ENCODE measurements at places on chromosomes 13 and 19.

GRCh38 chr19:46413262-46414031, at the start of gene CCDC8:
Gene CCDC8, minus strand, starts transcription at chr19:46413564. Its CDS starts 754 bp downstream, at chr19:46412810.
- DNase-seq: peak; percentile 39

DNA sequence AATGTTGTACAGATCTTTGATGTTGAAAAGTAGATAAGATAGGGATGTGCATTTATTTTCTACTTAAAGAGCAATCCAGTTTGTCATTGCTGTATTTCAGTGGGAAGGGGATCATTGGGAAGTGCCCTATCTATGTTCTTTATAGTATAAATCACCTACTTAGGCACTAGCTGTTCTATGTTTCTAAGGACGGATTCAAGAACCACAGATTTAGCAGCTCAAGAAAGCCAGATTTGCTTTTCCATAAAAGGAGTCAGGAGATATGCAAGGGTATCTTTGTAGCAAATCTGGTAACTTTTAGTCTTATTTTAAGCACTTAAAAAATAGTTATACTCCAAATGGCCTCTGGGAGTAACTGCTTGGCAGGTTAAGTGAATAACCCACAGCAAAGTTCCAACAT, 23.7 kb downstream of the DCLK1 start:
- peak; percentile 18 for DNase-seq

- no peak for DNase-seq
Observed at GRCh38 chr19:55034751-55035150, 3.3 kb downstream of the GP6 start.

DNA sequence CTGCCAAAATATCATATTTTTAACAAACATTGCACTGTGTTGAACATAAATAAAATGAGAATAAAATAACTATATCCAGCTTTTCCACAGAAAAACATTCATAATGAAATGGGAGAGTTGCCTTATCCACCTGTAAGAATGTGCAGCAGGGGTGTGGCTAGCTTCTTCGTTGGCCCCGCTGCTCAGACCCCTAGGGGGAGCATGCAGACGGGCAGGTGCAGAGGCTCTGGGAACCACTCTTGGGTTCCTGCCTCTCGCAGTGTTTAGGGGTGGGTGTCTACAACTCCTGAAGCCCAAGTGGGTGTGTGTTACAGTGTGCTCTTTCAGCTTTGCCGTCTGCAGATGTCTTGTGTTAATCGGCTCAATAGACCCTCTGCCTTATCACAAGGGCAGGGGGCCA, 121.7 kb downstream of the SLITRK5 start:
- DNase-seq: no peak

DNA sequence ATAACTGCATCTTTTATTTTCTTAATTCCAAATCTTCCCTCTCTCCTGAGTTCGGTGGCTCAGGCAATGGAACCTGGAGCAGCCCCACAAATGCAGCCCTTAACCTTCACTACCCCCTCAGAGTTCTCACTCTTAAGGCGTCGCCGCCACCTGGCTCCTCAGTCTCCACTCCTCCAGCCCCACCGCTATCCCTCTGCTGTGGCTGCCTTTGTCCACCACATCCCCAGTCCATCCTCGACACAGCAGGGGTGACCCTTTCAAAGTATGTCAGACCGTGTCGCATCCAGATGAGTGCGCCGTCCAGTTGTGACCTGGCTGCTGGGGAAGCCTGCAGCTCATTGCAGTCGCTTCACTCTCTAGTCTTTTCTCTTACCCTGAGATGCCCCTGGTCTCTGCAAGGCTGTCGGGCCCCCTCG, 1.0 kb downstream of the SPPL2B start:
- no peak for DNase-seq

- peak; percentile 2 for DNase-seq
Observed at GRCh38 chr19:3404324-3405260, 38.2 kb downstream of the NFIC start.

- no peak for DNase-seq
Observed at GRCh38 chr13:112647256-112647655, 42.6 kb upstream of the ATP11A start.

- DNase-seq: no peak
Observed at GRCh38 chr13:113367020-113367560, 3.2 kb upstream of the GRTP1 start.

GRCh38 chr13:109152941-109153340, 523.5 kb downstream of the MYO16 start:
- DNase-seq: peak; percentile 61

- DNase-seq: no peak
Observed at GRCh38 chr19:55579766-55580621, 654 bp downstream of the ZNF579 start.

DNA sequence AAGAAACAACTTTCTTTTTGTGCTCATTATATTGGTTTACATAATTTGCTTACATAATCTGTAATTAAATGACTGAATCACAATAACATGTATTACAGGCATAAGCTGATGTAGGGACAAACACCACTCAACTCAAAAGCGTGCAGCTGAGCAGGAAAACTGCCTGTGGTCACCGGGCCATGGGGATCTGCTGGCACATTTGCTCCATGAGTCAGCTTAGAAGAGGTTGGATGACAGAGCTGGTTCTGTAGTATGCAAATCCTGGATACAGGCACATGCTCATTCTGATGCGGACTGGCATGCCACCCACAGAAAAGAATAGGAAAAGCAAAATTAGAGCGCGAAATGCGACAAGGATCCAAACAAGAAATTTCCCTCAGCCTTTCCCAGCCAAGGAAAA, 128.6 kb downstream of the USP12 start:
- DNase-seq: peak; percentile 85

DNA sequence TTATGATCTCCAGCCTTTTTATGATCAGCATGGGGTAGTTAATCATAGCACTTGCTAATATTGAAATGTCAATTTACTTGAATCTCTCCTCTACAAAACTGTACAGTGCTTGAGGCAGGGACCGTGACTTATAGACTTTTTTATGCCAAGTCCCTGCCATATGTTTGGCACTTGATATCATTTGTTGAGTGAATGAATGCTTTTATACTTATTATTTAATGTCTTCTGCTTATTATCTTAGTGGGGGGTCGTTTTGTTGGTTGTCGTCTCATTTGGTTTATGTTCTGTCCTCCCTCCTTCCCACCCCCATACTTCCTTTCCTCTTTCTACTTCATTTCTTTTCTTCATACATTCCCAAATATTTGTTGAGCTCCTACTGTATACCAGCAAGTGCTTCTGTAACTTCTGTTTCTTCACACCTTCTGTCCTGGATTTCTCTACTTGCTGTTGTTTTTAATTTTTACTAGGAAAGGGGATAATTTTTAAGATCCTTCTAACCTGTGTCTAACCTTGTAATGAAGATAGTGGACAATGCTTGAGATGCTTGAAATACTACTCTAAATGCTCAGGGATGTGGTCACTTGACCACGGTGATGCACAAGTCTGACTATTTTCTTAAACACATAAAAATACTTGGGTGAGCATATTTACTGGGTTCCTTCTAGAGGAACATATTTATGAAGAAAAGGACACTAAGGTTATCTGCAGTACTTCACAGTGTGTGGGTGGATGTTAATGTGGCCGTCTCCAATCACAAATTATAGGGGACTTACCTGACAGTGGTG, 223.8 kb downstream of the TDRD3 start:
- no peak for DNase-seq

DNA sequence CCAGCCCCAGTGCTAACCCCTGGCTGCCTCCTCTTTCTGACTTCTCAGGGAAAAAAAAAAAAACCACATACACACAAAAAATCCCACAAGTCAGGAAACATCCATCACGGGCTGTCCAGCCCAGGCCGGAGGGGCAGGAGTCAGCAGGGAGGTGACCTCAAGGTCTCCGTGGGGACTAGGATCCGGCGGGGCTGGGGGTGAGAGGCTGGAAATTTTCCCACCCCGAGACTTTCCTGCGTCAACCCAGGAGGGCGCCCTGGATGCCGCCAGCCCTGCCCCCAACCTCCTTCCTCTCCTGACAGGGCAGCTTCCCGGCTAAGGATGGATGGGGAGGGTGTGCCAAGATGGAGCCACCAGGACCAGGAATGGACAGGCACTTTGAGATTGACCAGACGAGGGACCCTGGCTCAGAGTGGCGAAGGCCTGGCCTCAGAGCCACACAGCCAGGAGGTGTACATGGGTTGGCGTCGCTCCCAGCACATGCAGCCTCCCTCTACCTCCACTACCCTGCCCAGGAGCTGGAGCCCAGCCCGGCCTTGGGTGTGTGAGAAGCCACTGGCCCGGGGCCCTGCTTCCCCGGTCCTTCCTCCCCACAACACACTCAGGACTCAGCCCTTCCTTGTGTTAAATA, 33.3 kb downstream of the BLOC1S3 start:
- DNase-seq: no peak

DNA sequence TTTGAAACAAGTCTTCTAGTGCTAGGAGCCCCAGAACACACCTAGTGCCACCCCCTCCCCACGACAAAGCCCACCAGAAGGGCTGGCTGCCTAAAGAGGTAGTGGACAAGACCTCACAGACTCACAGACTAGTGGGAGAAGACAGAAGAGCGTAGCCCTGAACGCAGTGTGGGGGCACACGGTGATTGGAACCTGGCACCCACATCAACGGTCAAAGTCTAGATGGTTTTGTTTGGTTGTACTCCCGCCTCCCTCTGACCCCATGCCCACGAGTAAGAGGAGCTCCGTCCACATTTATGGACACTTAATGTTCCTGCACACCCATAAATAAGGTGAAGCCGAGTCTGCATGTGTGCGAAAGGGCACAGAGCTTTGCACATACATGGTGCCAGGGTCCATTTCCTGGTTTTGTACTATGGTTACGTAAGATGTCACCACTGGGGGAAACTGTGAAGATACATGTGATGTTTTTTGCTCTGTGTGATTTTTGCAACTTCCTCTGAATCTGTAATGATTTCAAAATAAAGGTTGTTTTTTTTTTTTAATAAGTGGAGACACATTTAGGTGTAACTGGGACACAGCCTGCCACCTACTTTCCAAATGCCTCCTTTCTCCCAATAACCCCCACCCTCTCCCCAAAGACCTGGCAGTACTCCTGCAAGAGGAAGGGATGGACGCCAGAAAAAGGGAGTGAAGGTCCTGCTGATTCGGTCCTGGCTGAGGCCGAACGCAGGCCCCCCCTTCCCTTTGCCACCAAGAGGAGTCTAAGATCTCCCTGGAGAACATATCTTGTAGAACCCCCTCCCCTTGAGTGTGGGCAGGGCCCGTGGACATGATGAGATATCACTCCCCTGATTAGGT, 72.8 kb downstream of the GNG7 start:
- no peak for DNase-seq

DNA sequence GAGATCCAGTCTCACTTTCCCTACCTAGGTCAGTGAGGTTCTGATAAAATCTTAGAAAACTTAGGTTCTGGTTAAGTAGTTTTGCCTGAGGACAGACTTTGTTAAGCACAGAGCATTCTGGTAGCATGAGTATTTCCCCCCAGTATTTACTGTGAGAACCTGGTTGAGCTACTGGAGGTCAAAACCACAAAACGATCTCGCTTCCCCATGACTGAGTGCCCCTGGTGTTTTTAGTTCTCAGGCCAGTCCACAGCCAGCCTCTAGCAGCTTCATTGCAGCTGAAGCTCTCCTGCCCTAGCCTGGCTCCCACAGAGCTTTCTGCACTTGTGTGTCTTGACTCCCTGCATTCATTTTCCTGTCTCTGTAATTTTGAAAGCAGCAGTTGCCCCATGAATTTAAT, 1138.2 kb downstream of the UQCRFS1 start:
- no peak for DNase-seq

- no peak for DNase-seq
Observed at GRCh38 chr19:1396019-1396767, 5.1 kb downstream of the GAMT start.

DNA sequence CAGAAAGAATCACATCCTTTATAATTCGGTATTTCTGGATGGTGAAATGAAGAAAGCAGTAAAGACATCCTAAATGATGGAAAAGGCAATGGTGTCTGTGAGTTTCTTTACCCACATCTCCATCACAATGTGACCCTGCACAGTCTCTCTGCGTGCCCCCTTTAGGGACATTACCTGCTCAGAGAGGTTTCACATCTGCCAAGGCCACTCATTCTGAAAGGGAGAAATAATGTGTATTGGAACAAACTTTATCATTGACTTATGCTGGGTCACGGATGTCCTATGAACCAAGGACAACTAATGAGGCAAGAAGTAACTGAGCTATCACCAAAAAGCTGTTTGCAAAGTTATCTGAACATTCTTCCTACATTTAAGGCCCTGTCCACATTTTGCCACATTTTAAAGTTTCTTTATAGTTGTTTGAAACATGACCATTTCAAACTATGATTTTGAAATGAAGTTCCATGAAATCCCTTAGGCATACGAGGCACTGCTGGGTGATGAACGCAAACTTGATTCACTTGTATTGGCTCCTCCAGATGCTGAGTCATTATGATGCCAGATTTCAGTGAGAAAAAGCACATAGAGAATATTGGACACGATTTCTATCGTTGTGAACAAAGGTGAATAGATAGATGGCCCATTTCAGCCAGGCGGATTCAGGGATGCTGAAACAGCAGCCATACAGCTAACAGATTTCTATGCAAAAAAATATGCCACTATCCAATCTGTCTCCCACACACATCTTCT, 63.5 kb upstream of the HMGB1 start:
- DNase-seq: no peak

DNA sequence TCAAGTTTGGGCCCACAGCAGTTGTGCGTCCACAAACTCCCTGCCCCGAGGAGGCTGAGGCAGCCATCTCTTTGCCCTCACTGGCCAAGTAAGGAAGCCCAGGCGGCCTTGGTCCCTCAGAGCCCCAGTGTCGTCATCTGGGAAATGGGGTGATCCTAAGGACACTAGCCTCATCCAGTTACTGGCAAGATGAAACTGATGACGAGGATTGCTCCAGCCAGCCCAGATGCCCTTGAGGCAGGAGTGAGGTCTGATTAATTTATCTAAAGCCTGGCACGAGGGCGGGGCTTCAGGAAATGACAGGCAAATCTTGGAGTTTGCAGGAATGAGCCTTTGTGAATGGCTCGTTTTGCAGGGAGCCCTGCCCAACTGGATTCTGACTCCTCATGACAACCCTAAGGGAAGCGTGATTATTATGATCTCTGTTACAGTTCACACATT, 5.6 kb downstream of the LIPE start:
- no peak for DNase-seq

DNA sequence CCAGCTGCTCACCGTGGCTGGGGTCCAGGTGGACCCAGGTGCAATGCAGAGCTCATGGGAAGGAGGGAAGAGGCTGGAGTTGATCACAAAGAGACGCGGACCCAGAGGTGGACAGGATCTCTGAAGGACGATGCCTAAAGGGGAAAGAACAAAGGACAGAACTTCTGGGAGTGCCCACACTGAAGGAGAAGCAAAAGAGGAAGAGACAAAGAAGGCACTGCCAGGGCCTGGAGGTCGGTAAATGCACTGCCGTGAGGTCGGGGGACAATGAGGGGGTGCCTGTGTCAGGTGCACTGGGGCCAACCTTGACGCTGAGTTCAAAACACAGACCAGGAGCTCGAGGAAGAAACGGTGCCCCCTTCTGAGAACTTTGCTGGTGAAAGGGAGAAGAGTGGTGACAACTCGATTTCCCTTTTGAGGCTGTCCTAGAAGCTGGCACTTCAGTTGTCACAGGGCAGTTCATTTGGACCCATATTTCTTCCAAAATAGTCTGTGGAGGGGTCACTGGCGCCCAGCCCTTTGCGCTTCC, 55.6 kb downstream of the GJA3 start:
- DNase-seq: no peak

All from trophoblast cell (in vitro differentiated cells and primary cell).